ENCODE measurements at places on chromosomes 12 and 14.

- DNase-seq = no peak
Observed at GRCh38 chr14:101472518-101472849, 88.8 kb upstream of the DIO3 start.

DNA sequence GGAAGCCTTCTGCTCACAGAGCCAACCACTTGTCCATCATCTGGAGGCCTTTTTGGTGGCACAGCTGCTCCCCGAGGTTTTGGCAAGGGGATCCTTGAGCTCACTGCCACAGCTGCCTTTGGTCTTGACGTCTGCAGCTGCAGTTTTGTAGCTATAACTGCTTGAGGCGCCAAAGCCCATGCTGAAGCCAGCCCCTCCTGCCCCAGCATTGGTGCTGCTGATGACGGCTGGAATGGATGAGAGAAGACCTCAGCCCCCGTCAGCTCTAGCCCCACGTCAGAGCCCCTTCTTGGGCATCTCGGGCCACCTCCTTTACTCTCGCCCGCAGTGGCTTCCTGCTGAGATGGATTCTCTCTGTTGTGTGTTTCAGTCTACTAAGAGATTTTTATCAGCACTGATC lies 12.3 kb upstream of the KRT74 start:
- no peak for DNase-seq

DNA sequence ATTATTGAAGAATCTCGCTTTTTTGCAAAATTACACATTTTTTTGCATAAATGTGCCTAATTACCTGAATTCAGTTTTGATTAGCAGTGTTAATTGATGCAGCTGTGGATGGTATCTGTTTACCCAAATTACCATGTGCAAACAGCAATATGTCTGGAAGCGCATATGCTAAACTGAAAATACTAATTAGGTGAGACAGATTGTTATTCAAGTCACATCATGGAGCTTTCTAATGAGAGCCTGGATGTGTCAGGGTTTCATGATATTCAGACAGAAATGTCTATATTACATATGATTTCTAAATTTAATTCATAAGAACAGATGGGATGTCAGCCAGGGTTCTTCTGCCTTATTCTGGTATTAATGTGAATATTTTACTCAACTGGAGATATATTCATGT lies 74.9 kb downstream of the RMST start:
- DNase-seq = no peak

DNA sequence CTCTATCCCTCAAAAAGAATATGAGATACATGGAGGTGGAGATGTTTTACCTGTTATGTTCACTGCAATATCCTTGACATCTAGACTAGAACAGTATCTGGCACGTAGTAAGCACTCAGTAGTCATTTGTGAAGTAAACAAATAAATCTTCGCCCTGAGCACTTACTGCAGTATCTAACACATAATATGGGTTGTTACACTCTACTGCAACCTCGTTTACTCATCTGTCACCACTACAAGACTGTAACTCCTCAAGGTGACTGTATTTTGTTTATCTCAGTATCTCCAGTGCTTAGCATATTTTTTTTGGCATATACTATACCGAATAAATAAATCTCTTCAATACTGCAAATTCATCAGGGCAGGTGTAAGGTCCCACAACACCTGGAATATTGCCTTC lies 66.1 kb downstream of the WASHC3 start:
- no peak for DNase-seq

DNA sequence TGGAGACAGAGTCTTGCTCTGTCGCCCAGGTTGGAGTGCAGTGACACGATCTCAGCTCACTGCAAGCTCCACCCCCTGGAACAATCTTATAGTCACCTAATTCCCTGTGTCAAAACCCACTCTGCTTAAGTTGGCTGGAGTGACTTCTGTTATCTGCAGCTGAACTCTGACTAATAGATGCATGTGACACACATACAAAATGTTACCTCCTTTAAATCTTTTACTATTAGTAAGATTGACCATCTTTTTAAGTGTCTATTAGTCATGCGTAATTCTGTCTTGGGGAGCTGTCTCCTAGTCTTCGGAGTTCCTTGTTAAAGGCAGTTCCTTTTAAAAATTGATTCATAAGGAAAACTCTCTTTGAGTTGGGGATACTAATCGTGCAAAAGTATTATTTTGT lies 7.4 kb downstream of the IFI27L1 start:
- no peak for DNase-seq

- DNase-seq = no peak
Observed at GRCh38 chr12:666766-667308, 3.6 kb upstream of the NINJ2 start.

All from stimulated activated CD4-positive, alpha-beta T cell treated with anti-CD3 and anti-CD28 coated beads, TNF-alpha, amount 100 ng/mL, for 24 hours (primary cell).